ENCODE measurements at places on chromosomes 12 and 14. TPM values are rescaled to one million over a fixed set of nuclear protein-coding genes. Genes with fewer than 3 reads are reported as not detected.

- H3K4me1 ChIP-seq, result no peaks in the 10 kb centered on the region
- no peaks in the 10 kb centered on the region for H3K27me3 ChIP-seq
- no peak overlapping the region for H3K27ac ChIP-seq
- no peaks in the 10 kb centered on the region for H3K36me3 ChIP-seq
- H3K4me3 ChIP-seq, result no peak overlapping the region
Observed at GRCh38 chr14:53531730-53532129, 378.6 kb upstream of the DDHD1 start.

RD3L gene
- total RNA-seq, result not detected

GRCh38 chr12:116538076-116538591 is 21.0 kb upstream of the MAP1LC3B2 start:
- no peaks in the 10 kb centered on the region for H3K27me3 ChIP-seq
- H3K4me3 ChIP-seq, result no peak overlapping the region
- H3K4me1 ChIP-seq, result peaks cover 62% of the 10 kb centered on the region
- H3K36me3 ChIP-seq, result no peaks in the 10 kb centered on the region
- no peak for DNase-seq

LRRC9 gene
- total RNA-seq, result not detected

PITPNM2 gene
- 6.1 TPM for total RNA-seq

MTHFD1 gene
- 54.0 TPM for total RNA-seq

GRCh38 chr14:105499256-105500035 is 8.4 kb downstream of the TEDC1 start:
- H3K27me3 ChIP-seq, result no peaks in the 10 kb centered on the region
- peaks cover 15% of the 10 kb centered on the region for H3K4me1 ChIP-seq
- no peak overlapping the region for H3K4me3 ChIP-seq
- peak overlapping the region; percentile 75 for H3K27ac ChIP-seq
- H3K36me3 ChIP-seq, result no peaks in the 10 kb centered on the region

- H3K27ac ChIP-seq, result no peak overlapping the region
- no peaks in the 10 kb centered on the region for H3K36me3 ChIP-seq
- H3K4me1 ChIP-seq, result no peaks in the 10 kb centered on the region
Observed at GRCh38 chr12:66956300-66956699, 277.4 kb upstream of the GRIP1 start.

GRCh38 chr12:132429946-132430643 is 59.9 kb upstream of the FBRSL1 start:
- H3K4me1 ChIP-seq, result no peaks in the 10 kb centered on the region
- no peaks in the 10 kb centered on the region for H3K36me3 ChIP-seq
- DNase-seq, result no peak
- peaks cover 24% of the 10 kb centered on the region for H3K27me3 ChIP-seq
- H3K27ac ChIP-seq, result no peak overlapping the region
- no peak overlapping the region for H3K4me3 ChIP-seq

GRCh38 chr12:104742551-104743201 is 215.4 kb downstream of the SLC41A2 start:
- H3K27me3 ChIP-seq, result no peaks in the 10 kb centered on the region
- DNase-seq, result no peak
- no peaks in the 10 kb centered on the region for H3K36me3 ChIP-seq
- no peaks in the 10 kb centered on the region for H3K4me1 ChIP-seq
- H3K4me3 ChIP-seq, result no peak overlapping the region
- no peak overlapping the region for H3K27ac ChIP-seq

DNA sequence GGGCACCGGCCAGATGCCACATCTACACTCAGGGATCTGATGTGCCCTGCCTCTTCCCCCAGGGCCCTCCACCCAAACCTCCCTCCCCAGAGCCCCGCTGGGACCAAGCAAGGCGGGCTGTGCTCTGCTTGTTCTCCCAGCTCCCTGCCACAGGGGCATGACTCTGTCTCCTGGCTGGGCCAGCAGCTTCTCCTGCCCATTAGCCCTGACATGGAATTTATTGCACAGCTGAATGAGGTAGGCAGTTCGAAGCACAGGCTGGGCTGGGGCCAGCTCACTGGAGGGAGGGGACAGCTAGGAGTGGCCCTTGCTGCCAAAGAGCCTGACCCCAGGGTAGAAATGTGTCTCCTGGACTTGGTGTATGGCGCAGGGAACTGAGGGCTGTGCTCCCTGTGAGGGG is 42.4 kb downstream of the ARL6IP4 start:
- H3K4me1 ChIP-seq, result no peaks in the 10 kb centered on the region
- no peak for DNase-seq
- H3K27me3 ChIP-seq, result no peaks in the 10 kb centered on the region
- H3K36me3 ChIP-seq, result no peaks in the 10 kb centered on the region
- no peak overlapping the region for H3K27ac ChIP-seq

SAMD4A gene
- total RNA-seq, result 48.6 TPM

RAPGEF3 gene
- total RNA-seq, result 47.3 TPM

DNA sequence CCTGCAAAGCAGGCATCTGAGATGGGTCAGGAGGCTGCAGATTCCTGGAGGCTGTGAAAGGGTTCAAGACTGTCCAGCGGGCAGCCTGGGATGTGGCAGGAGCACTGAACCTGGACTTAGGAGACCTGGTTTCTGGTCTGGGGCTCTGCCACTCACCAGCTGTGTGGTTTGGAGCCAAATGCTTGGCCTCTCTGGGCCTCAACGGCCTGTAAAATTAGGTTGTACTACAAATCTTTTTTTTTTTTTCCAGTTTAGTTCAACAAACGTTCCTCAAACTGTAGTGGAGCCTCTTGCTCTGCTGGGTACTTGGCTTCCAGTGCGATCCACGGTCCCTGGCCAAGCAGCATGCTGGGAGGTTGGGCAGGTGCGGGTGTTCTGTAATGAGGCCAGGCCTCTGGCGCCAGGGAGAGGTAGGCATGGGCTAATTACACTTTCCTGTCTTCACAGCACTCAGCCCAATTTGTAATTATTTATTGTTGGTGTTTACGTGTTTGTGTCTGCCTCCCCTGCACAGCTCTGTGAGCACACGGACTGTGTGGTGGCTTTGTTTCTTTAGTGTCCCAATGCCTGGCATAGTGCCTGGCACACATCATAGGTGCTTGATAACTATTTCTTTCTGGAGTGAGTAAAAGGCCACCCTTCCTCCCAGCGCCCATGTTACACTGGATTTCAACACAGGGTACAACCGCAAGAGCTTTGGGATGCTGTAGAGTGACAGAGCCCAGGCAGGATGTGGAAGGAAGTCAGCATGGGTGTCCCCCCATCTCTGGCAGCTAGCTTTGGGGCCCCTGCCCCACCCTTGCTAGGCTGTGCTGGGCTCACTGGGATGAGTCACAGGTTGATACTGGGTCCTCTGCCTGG is 5.8 kb upstream of the KRT80 start:
- no peaks in the 10 kb centered on the region for H3K36me3 ChIP-seq
- no peaks in the 10 kb centered on the region for H3K27me3 ChIP-seq
- no peak overlapping the region for H3K4me3 ChIP-seq
- peaks cover 4% of the 10 kb centered on the region for H3K4me1 ChIP-seq
- DNase-seq, result peak; percentile 57

DNA sequence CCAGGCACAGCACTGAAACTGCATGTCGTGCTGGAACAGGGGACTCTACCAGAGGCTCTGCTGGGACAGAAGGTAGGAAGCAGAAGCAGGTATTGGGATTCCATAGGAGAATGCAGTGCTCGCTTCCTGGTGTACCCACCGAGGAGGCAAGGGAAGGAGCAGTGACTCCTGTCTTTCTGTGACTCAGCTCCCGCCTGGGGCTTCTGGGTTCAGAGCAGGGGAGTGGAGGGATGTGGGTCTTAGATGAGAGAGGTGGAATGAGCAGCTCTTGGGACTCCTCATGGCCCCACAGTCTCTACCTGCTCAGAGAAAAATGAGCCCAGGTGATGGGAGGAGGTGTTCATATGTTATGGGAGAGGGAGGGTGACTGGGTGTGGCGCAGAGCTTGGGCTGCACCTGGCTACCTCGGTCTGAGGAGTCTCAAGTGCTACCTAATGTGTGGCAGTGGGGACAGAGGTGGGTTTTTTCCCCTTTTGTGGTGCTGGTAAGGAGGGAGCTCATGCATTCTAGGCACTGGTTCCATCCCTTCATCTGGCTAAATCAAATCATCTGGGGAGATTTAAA is 26.3 kb downstream of the WNT5B start:
- H3K36me3 ChIP-seq, result no peaks in the 10 kb centered on the region
- peak overlapping the region; percentile 94 for H3K27ac ChIP-seq
- H3K27me3 ChIP-seq, result no peaks in the 10 kb centered on the region
- no peak overlapping the region for H3K4me3 ChIP-seq
- DNase-seq, result no peak
